ENCODE measurements at places on chromosomes 4 and X. TPM values are rescaled to one million over a fixed set of nuclear protein-coding genes. Genes with fewer than 3 reads are reported as not detected.

- no peaks in the 10 kb centered on the region for H3K27me3 ChIP-seq
- H3K4me3 ChIP-seq, result no peak overlapping the region
- H3K36me3 ChIP-seq, result no peaks in the 10 kb centered on the region
- H3K27ac ChIP-seq, result no peak overlapping the region
- no peak for DNase-seq
Measured at GRCh38 chr4:142030010-142030409, 393.6 kb downstream of the IL15 start.

DNA sequence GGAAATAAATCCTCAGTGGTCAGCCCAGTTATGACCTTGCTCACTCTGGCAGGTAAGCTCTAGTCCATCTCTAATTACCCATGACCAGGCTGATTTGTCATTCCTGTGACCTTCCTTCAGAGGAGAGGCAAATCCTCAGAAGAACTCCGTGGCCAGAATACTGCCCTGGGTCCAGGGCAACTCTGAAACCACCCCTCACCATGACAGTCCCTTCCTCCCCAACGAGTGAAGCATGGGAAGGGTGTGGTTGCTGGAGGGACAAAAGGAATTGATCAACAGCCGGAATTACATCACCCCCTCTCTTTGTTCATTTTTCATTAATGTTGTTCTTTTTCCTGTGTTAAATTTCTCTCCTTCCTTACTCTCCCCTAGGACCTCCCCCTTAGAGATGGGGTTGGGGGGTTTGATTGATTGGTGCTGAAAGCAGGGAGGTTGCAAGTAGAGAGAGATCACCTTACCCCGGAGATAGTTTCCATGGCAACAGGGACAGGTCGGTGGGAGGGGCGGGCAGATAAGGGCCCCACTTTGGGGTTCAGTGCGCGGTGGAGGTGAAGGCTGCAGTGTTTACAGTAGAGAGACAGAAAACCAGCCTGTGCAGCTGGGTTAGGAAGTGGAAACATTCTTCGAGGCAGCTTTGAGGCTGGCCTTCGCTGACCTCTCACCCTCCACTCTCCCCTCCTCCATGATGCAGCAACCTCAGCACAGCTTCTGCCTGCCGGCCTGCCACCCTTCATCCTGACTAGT is 647.4 kb downstream of the BCOR start:
- H3K4me1 ChIP-seq, result peaks cover 10% of the 10 kb centered on the region
- H3K4me3 ChIP-seq, result no peak overlapping the region
- H3K36me3 ChIP-seq, result no peaks in the 10 kb centered on the region
- DNase-seq, result peak; percentile 31

The NDP gene
- 16.1 TPM for total RNA-seq

GRCh38 chrX:57135287-57135686 is 1.9 kb downstream of the SPIN2A start:
- no peaks in the 10 kb centered on the region for H3K36me3 ChIP-seq
- no peak for DNase-seq
- no peak overlapping the region for H3K4me3 ChIP-seq
- H3K4me1 ChIP-seq, result no peaks in the 10 kb centered on the region
- H3K27me3 ChIP-seq, result no peaks in the 10 kb centered on the region

The TASL gene
- total RNA-seq, result not detected

The EPHA5 gene
- total RNA-seq, result 0.63 TPM

DNA sequence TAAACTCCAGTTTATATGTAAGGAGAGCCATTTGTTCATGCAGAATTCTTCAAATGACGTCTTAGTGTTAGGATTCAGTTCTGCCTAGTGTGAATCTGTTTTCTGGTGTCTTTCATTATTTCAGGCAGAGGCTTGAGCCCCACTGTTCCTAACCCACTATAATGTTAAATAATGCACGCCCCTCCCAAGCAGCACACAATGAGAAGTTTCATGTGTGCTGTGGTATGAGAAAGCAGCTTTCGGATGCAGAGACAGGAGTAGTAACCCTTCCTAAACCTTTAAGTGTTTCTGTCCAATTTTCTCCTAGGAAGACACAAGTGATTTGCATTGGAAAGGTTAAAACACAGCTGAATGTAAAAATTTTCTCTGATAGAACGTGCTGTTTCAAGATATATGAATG is 54.5 kb downstream of the TRIM2 start:
- DNase-seq, result no peak
- H3K4me3 ChIP-seq, result no peak overlapping the region
- peaks cover 7% of the 10 kb centered on the region for H3K4me1 ChIP-seq
- H3K27me3 ChIP-seq, result no peaks in the 10 kb centered on the region
- H3K27ac ChIP-seq, result no peak overlapping the region

DNA sequence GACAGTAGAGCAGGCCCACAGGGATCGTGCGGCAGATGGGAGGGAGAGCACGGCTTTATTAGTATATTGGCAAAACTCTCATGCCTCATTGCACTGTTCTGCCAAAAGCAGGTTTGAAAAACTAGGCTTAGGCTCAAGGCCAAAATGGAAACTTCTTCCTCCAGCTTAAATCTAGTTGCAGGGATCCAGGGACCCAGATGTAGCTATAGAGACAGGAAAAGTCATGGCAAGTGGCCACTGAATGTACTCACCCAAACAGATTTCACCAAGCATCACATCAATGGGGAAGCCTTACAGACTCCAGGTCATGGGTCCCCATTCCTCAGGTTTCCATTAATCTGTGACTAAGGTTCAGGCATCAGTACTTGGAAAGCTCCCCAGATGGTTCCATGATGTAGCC is 149.2 kb downstream of the STK32B start:
- no peaks in the 10 kb centered on the region for H3K36me3 ChIP-seq
- H3K27ac ChIP-seq, result no peak overlapping the region
- no peak for DNase-seq
- no peak overlapping the region for H3K4me3 ChIP-seq
- H3K27me3 ChIP-seq, result no peaks in the 10 kb centered on the region
- no peaks in the 10 kb centered on the region for H3K4me1 ChIP-seq

DNA sequence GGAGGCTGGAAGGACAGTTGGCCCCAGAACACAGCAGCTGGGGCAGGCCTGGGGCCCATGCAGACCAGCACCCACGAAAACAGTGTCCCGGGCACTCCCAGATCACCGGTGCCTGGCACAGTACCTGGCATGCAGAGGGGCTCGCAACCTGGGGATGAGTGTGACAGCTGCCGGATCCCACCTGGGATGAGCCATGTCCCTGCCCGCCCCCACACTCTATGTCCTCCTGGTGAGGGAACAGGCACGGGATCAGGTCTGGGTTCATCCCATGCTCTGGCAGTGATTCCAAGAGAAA is 22.8 kb upstream of the PPP2R2C start:
- no peak for DNase-seq
- H3K27ac ChIP-seq, result no peak overlapping the region
- no peak overlapping the region for H3K4me3 ChIP-seq
- peaks cover 3% of the 10 kb centered on the region for H3K27me3 ChIP-seq
- no peaks in the 10 kb centered on the region for H3K4me1 ChIP-seq

DNA sequence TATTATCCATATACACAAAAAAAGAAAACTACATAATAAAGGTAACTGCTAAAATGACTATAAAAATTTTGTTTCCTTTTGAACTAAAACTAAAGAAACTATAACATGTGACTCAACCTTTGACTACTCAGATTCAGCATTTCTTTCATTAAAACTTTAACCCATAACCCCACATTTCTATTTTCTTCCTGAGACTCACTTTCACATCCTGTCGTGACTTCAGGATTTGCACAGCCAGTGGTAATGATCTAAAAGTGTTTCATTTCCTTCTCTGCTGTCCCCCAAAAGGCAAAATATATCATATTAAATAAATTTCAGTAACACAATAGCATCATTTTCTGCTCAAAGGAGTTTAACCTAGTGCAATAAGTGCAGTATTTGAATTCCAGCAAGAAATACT is 1022.4 kb upstream of the DIAPH2 start:
- H3K27ac ChIP-seq, result no peak overlapping the region
- no peaks in the 10 kb centered on the region for H3K27me3 ChIP-seq
- no peak overlapping the region for H3K4me3 ChIP-seq
- H3K36me3 ChIP-seq, result no peaks in the 10 kb centered on the region

- H3K4me1 ChIP-seq, result no peaks in the 10 kb centered on the region
- H3K4me3 ChIP-seq, result no peak overlapping the region
- H3K27me3 ChIP-seq, result no peaks in the 10 kb centered on the region
Measured at GRCh38 chrX:31580227-31580626, 508.4 kb upstream of the FTHL17 start.

- H3K27ac ChIP-seq, result no peak overlapping the region
- no peaks in the 10 kb centered on the region for H3K27me3 ChIP-seq
- H3K4me1 ChIP-seq, result no peaks in the 10 kb centered on the region
- peak; percentile 42 for DNase-seq
- no peaks in the 10 kb centered on the region for H3K36me3 ChIP-seq
- H3K4me3 ChIP-seq, result no peak overlapping the region
Measured at GRCh38 chr4:121255986-121256750, 92.0 kb upstream of the TNIP3 start.

The SERTM2 gene
- 2.9 TPM for total RNA-seq

- no peaks in the 10 kb centered on the region for H3K4me1 ChIP-seq
- no peaks in the 10 kb centered on the region for H3K27me3 ChIP-seq
- no peaks in the 10 kb centered on the region for H3K36me3 ChIP-seq
- no peak overlapping the region for H3K4me3 ChIP-seq
Measured at GRCh38 chr4:137994853-137995252, 247.3 kb downstream of the SLC7A11 start.

All from hepatocyte (in vitro differentiated cells).